ENCODE measurements at places on chromosomes 1 and 21. TPM values are rescaled to one million over a fixed set of nuclear protein-coding genes. Genes with fewer than 3 reads are reported as not detected.
A peak's percentile ranks its signal among the peaks of the same experiment; 100 is the strongest.

DNA sequence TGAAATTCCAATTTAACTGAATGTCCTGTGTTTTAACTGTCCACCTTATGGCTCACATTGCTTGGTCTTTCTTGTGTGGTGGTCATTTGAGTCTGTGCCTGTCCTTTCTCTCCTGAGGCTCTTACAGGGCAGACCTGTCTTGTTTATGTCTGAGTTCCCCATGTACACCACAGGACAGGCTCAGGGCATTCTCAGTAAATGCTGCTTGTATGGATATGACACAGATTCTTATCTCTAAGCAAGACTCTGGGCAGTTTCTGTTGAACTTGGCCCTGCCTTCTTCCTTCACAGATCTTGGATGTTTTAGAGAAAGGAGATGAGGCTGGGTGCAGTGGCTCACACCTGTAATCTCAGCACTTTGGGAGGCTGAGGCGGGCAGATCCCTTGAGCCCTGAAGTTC, 159.1 kb upstream of the CSF3R start:
- no peak for DNase-seq
- no peaks in the 10 kb centered on the region for H3K27me3 ChIP-seq
- H3K4me3 ChIP-seq = no peak overlapping the region
- H3K36me3 ChIP-seq = no peaks in the 10 kb centered on the region
- H3K4me1 ChIP-seq = no peaks in the 10 kb centered on the region

- peaks cover 34% of the 10 kb centered on the region for H3K4me1 ChIP-seq
- no peaks in the 10 kb centered on the region for H3K27me3 ChIP-seq
- DNase-seq = no peak
- no peaks in the 10 kb centered on the region for H3K36me3 ChIP-seq
These were observed 26.3 kb downstream of the CLIC4 start for GRCh38 chr1:24771574-24771973.

- no peaks in the 10 kb centered on the region for H3K27me3 ChIP-seq
- no peak for DNase-seq
- H3K4me3 ChIP-seq = no peak overlapping the region
- H3K4me1 ChIP-seq = peaks cover 11% of the 10 kb centered on the region
- H3K27ac ChIP-seq = no peak overlapping the region
- no peaks in the 10 kb centered on the region for H3K36me3 ChIP-seq
These were observed 199.3 kb upstream of the TMEM51 start for GRCh38 chr1:14954210-14954609.

DNA sequence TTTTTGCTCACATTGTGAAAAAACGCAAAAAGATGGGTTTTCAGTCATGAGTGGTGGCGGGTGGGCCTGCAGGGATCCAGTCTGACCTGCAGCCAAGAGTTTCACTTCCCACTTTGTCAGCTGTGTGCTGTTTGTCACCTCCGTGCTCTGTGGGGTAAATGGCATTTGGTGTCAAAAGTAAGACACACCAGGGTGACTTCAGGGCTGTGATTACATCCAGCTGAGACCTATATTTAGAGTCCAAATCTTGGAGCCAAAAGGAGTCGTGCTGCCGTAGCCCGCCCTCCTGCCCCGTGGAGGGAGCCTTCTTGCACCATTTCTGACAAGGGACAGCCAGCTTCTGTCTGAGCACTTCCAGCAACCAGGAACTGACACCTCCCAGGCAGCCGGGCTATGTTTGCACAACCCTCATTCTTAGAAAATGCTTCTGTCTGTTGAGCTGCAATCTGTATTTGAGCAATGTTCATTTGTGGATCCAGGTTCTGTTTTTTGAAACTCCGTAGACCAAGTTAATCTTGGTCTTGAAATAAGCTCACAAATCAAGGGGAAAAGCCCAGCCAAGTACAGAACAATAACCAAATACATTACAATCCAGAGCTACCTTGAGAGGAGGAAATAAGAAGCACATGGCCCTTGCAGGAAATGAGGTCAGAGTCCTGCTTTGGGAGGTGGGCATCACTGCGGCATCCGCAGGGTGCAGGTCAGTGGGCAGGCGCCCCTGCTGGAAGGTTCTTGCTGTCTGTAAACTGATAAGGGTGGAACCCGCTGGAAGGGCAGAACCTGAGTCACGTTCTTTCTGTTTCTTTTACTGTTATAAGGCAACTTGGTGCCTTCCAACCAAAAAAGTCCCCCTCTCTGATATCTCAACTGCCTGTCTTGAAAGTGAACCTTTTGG, 14.4 kb downstream of the ABCG1 start:
- peak overlapping the region; percentile 80 for H3K27ac ChIP-seq
- no peak overlapping the region for H3K4me3 ChIP-seq
- no peaks in the 10 kb centered on the region for H3K36me3 ChIP-seq
- peak; percentile 85 for DNase-seq
- H3K27me3 ChIP-seq = no peaks in the 10 kb centered on the region

- DNase-seq = no peak
- peak overlapping the region; percentile 89 for H3K27ac ChIP-seq
- no peaks in the 10 kb centered on the region for H3K27me3 ChIP-seq
- no peaks in the 10 kb centered on the region for H3K36me3 ChIP-seq
These were observed 13.0 kb downstream of the IFI6 start for GRCh38 chr1:27658951-27659496.

GRCh38 chr1:159941591-159942560, 3.5 kb downstream of the IGSF9 start:
- peaks cover 11% of the 10 kb centered on the region for H3K4me1 ChIP-seq
- peak; percentile 49 for DNase-seq
- H3K27me3 ChIP-seq = peaks cover 8% of the 10 kb centered on the region
- no peaks in the 10 kb centered on the region for H3K36me3 ChIP-seq
- H3K27ac ChIP-seq = no peak overlapping the region

DNA sequence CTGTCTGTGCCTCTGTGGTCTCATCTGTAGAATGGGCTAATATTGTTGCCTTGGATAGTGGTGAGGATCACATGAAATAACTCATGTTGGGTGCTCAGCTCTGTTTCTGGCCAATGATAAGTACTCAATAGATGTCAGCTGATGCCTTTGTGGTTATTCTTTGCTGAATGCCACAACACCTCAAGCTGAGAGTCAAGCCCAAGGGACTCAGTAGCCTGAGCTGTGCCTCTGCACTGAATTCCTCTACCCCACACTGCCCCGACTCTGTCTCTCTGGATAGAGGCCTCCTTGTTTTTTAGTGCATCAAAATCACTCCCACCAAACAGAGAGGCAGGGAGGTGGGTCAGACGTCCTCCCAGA, 196.1 kb upstream of the VAMP3 start:
- H3K4me1 ChIP-seq = peaks cover 20% of the 10 kb centered on the region
- H3K36me3 ChIP-seq = no peaks in the 10 kb centered on the region
- H3K27ac ChIP-seq = no peak overlapping the region
- no peaks in the 10 kb centered on the region for H3K27me3 ChIP-seq

DNA sequence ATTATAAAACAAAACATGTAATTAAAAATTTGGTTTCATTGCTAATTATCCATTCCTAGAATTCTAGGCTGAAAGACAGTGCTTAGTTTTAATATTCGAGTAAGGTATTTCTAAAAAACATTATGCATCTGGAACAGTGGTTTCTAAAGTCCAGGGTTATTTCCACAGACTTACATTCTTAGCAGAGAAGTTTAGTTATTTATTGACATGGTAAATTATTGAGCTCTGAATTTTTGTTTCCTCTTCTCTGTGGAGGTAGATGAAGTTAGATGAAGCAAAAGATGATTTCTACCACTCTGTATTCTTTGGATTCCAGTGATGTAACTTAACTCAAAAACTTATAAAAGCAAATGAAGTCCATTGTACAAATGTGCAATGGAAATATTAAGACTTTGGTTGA, 709.4 kb downstream of the MRPL39 start:
- no peaks in the 10 kb centered on the region for H3K36me3 ChIP-seq
- H3K4me3 ChIP-seq = no peak overlapping the region
- H3K27me3 ChIP-seq = no peaks in the 10 kb centered on the region
- H3K27ac ChIP-seq = no peak overlapping the region
- DNase-seq = no peak
- H3K4me1 ChIP-seq = no peaks in the 10 kb centered on the region

RUNX1 gene
- total RNA-seq = 86.9 TPM

IL20 gene
- not detected for total RNA-seq

DNA sequence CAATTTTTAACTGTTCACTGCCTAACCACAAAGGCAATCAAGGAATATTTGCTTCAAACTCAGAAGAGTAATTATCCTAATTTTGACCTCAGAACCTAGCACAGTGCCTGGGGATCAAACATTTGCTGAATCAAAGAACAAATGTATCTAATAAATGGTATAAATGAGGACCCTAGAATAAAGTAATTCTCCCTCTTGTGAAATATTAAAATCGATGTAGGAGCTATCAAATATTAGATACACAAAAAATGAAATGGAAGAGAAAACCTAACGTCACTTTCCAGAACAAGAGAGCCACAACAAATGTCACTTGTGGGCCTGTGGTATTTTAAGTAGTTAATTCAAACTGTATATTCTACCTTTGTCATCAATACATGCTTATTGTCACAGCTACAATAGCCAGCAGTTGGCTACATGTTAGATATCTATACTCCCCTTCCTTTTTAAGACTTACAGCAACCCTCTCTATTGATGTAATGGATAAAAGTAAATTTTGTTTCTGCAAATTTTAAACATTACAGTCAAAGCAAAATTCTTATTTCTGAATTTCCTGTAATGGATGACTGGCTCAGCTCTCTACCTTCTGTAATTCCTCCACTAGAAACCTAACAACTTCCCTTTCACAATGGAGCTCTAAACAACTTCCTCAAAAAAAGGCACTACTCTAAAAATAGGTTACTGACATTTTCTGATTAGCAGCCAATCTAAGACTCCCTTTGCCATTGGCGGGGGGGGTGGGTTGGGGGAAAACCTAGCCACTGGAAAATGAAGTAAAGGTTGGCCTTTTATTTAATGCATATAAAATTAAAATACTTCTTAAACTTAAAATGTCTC, 37.6 kb downstream of the PUM1 start:
- no peak overlapping the region for H3K27ac ChIP-seq
- DNase-seq = no peak
- no peak overlapping the region for H3K4me3 ChIP-seq
- no peaks in the 10 kb centered on the region for H3K36me3 ChIP-seq
- H3K27me3 ChIP-seq = no peaks in the 10 kb centered on the region

DNA sequence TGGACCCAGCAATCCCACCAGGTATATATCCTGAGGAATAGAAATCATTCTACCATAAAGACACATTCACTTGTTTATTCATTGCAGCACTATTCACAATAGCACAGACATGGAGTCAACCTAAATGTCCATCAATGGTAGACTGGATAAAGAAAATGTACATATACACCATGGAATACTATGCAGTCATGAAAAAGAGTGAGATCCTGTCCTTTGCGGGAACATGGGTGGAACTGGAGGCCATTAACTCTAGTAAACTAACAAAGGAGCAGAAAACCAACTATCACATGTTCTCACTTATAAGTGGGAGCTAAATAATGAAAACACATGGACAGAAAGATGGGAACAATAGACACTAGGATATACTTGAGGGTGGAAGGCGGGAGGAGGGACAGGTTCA, 36.1 kb upstream of the PRKACB start:
- no peaks in the 10 kb centered on the region for H3K4me1 ChIP-seq
- H3K27me3 ChIP-seq = no peaks in the 10 kb centered on the region
- no peaks in the 10 kb centered on the region for H3K36me3 ChIP-seq
- no peak overlapping the region for H3K27ac ChIP-seq
- no peak overlapping the region for H3K4me3 ChIP-seq
- no peak for DNase-seq

DNA sequence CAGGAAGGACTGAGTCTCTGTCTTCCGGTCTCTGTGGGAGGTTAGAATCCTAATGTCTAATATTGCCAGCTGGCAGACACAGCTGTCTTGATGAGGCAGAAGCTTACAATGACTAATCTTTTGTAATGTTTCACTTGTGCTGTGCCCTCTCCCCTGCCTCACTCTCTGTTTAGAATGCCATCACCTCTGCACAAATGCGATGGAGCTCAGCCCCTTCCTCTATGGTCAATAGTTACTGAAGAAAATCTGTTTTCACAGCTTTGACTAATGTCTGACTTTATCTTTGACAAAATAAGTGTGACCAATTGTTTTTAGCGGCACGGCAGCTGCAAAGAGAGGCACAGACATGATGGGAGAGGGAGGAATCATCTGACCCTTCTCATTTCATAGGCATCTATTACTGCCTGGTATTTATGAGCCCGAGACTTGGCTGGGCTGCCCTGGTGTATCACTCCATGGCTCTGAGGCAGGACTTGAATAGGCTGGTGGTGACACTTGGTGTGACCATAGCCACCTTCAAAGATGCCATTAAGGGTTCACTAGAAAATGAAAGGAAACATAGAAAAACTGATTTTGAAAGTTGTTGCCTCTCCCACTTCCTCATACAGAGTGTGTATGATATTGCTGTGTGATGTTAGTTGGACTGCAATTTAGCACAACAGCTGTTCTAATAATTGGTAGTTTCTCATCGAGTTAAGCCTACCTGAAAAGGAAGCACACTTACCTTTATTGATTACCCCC, 163.2 kb upstream of the NBPF11 start:
- H3K27me3 ChIP-seq = peaks cover 32% of the 10 kb centered on the region
- peaks cover 4% of the 10 kb centered on the region for H3K4me1 ChIP-seq
- H3K36me3 ChIP-seq = no peaks in the 10 kb centered on the region
- no peak overlapping the region for H3K4me3 ChIP-seq
- no peak for DNase-seq

GRCh38 chr1:200179126-200179780, 151.7 kb downstream of the NR5A2 start:
- peaks cover 11% of the 10 kb centered on the region for H3K4me1 ChIP-seq
- H3K36me3 ChIP-seq = no peaks in the 10 kb centered on the region
- H3K27ac ChIP-seq = no peak overlapping the region
- no peaks in the 10 kb centered on the region for H3K27me3 ChIP-seq
- no peak overlapping the region for H3K4me3 ChIP-seq

ADORA1 gene
- total RNA-seq = 4.1 TPM

TEX38 gene
- not detected for total RNA-seq

TCEA3 gene
- total RNA-seq = 39.4 TPM

DNA sequence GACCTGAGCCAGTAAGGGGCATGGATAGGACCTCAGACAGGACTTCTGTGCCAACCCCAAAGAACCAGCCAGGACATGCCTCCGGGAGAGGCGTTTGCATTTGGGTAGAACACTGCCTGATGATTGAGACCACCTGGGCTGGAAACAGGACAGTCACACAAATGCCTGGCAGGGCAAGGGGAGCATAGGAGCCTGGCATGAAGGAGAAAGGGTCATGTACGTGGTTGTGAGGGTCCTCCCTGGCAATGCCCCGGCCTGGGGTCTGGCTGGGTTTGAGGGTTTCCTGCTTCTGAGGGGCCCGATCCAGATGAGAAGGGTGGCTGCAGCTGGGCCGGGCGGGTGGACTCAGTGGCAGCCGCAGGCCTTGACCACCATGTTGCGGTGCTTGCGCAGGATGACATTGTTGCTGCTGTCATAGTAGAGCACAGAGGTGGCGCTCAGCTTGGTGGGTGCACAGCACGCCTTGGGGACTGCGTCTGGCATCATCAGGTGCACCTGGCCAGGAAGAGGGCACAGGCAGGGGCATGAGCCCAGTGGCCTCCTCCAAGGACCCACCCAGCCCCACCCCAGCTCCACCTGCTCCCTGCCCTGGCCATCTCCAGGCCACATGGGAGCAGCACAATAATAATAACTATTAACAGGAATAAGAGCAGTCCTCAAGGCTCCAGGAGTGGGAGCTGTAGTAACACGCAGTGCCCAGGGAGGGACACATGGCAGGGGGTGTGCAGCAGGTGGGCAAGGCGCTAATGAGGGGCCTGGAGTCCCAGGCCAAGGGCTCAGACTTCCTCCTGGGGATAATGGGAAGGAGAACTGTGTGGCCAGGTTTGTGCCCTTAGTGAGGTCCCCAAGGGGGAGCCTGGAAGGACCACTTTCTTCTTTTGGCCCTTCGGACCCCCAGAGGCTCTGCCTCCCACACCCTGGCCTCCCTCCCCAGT, 10.8 kb downstream of the OXCT2 start:
- H3K27ac ChIP-seq = no peak overlapping the region
- no peaks in the 10 kb centered on the region for H3K27me3 ChIP-seq
- H3K36me3 ChIP-seq = peaks cover 43% of the 10 kb centered on the region
- no peak for DNase-seq

GRCh38 chr1:199041173-199041914, 402.5 kb downstream of the PTPRC start:
- no peak overlapping the region for H3K4me3 ChIP-seq
- H3K27me3 ChIP-seq = no peaks in the 10 kb centered on the region
- no peak overlapping the region for H3K27ac ChIP-seq
